ENCODE measurements at places on chromosomes 12 and 14. TPM values are rescaled to one million over a fixed set of nuclear protein-coding genes. Genes with fewer than 3 reads are reported as not detected.
A peak's percentile ranks its signal among the peaks of the same experiment; 100 is the strongest.

Gene SIRT4
- 8.6 TPM for total RNA-seq

Gene CHGA
- total RNA-seq: not detected

Gene BLTP3B
- total RNA-seq: 9.3 TPM

Gene EIF4B
- total RNA-seq: 434 TPM

GRCh38 chr12:45742590-45742989, 13.1 kb downstream of the ARID2 start:
- no peak for DNase-seq

- no peak for DNase-seq
Measured at GRCh38 chr12:6758506-6759095, 5.7 kb upstream of the MLF2 start.

DNA sequence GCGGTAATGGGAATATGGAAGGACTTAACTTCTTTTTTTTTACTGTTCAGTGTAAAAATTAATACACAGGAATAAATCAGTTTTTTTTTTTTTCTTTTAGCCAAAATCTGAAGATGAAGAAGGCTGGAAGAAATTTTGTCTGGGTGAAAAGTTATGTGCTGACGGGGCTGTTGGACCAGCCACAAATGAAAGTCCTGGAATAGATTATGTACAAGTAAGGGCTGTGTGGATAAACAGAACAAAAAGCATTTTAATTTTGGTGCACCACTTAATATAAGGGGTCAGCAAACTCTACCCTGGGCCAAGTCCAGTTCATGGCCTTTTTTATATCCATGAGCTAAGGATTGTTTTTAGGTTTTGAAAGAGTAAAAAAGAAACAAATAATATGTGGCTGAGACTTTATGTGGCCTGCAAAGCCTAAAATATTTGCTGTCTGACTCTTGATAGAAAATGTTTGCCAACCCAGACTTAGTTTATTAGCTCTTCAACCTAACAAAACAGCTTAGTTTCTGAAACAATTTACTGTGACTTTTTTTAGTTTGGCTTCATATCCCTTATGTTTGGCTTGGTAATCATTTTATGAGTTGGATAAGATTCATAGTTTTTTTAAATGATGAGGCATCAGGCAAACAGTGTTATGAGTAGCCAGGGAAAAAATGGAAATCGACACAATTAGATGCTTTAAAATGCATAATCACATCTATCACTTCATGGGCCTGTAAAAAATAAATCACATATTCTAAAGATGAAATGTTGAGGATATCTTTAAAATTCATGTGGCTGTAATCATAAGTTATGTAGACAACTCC, 8.4 kb downstream of the GEMIN2 start:
- DNase-seq: no peak

DNA sequence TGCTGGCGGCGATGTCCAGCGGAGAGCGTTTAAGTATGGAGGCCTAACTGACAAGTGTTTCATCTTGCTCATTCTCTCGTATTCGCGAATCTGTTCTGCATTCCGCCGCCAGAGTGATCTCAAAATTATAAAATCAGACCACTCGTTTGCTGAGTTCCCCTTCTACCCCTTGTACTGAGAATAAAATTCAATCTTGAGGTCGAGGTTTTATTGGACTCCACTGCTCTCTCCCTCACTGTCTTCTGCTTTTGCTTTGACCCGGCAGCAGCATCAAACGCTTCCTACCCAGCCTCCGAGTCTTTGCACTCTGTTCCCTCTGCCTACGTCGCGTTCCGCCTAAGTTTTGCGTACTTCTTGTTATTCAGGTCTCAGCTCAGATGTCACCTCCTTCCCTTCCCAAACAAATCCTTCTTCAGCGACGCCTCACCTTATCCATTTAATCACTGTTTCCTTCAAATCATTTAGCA, 462 bp downstream of the KNTC1 start:
- DNase-seq: no peak

GRCh38 chr12:104569346-104570173, 112.8 kb downstream of the CHST11 start:
- DNase-seq: peak; percentile 47

DNA sequence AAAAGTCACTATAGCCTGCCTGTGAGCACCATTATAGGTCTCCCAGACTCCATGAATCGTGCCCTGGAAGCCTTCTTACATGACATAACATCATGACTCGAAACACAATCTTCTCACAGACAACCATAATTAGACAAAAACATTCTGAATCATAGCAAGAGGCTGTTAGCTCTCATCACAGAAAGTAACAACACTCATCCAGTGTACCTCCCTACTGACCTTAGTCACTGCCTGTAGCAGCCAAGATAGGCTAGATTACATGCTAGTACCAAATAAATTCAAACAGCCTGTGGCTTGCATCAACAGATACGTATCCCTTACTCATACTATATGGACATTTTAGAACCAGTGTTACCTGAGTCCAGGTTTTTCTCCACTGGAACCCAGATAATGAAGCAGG, 663.8 kb upstream of the FOXG1 start:
- no peak for DNase-seq

DNA sequence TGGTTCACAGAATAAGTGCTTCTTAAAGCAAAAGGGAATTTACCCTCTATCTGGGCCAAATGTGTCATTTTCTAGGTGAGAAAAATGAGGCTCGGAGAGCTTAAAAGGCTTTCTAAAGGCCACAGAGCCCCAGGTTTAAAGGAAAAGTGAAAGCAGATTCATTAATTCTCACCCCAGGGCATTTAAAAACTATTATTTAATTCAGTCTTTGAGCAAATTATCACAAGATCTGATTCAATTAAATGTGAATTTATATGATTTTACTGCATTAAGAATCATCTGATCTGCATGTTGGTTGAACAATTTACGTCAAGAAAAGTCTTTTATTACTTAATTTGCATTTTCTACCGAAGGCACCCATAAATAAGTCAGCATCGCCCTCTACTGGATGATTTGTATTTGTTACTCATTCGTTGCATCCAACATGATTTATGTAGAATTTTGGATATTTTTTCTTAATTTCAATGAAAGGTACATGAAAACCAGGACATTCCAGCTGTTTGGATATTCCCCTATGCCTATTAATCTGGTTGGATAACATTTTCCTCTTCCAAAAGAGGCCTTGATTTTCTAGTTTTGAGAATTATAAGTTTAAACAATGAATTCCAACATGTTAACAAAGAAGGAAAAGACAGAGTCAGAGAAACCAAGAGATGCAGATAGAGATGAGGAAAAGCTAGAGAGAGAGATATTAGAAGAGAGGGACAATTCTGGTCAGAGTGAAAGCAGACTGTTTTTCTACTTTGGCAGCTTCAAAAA, 19.1 kb upstream of the DHRS7 start:
- DNase-seq: no peak

DNA sequence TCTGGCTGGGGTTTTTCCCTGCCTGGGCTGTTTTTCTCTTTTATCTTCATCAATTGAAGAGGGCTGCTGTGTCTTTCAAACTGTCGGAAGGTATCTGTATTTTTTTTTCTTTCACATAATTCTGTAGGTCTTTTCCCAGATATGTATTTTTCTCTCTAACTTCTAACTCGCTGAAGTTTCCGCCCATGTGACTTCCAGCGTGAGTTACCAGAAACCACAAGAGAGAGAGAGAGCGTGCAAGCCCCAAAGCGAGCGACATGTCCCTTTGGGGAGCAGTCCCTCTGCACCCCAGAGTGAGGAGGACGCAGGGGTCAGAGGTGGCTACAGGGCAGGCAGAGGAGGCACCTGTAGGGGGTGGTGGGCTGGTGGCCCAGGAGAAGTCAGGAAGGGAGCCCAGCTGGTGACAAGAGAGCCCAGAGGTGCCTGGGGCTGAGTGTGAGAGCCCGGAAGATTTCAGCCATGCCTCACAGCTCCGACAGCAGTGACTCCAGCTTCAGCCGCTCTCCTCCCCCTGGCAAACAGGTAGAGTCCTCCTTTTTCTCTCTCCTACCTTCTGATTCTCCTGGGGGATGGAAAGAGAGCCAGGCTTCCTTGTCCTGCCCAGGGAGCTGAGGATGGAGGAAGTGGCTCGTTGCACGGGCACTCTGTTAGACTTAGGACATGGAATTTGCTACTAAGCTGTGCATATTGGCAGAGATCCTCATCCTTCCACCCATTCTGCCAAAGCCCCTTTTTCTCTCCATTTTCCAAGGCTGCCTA, at the start of gene BATF:
Gene BATF, plus strand, starts transcription at position 246 of the 759 bp plus-strand sequence. Its CDS starts 214 bp downstream, at position 460.
- DNase-seq: no peak

GRCh38 chr12:89243771-89244170, 108.5 kb downstream of the DUSP6 start:
- no peak for DNase-seq

DNA sequence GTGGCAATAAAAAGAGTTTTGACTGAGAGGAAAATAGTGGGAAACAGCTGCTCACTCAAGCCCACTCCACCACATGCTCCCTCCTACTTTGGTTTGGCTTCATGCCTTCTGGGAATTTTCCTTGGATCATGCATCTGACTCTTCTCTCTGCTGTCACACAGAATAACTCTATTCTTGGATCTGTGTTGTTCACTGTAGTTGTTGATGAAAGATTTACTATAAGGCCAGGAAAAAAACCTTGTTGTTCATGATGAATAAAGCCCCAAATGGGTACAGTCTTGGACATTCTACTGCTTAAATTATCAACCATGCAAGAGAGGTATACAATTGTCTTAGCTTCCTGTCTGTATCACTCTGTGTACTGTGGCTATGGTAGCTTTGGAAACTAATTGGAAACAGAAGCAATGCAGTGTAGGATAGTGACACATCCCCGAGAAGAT, 70.5 kb downstream of the TMX1 start:
- no peak for DNase-seq

DNA sequence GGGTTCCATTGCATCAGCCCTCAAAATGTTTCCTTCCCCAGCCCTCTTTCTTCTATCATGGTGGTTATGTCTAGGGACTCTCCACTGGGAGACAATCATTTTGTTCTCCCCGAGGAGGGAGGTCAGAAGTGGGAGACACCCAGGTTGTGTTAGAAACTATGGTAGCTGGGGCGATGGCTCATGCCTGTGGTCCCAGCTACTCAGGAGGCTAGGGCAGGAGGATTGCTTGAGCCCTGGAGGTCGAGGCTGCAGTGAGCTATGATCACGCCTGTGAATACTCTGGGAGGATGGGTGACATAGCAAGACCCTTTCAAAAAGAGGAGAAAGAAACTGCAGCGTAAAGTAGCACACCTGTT, 13.0 kb upstream of the LRRC23 start:
- peak; percentile 1 for DNase-seq

DNA sequence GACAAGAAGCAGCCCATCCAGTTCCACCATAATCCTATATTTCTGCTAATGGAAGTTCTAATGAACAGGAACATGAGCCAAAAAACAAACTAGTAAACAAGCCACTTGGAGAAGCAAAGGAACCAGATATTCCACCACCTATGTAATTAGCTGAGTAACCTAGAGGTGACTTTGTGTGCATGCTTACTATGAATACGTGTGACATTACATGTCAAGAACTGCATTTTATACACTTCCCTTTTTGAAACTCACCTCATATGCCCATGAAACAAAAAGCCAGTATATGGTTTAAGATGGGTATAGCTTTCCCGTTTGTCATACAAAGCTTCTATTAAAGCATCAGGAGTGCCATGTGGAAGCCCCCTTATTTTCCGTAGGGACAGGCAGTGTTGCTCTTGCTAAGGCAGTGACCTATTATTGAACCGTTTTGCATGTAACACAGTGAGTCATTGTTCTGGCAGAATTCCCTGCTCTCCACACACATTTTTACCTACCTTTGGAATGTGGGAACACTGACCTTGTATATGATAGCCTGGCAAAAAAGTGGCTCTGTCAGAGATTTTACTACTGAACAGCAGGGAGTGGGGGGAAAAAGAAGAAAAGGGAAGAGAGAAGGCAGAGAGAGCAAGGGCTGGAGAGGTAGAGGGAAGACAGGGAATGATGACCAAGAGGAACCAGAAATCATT, 34.8 kb upstream of the FRMD6 start:
- no peak for DNase-seq

DNA sequence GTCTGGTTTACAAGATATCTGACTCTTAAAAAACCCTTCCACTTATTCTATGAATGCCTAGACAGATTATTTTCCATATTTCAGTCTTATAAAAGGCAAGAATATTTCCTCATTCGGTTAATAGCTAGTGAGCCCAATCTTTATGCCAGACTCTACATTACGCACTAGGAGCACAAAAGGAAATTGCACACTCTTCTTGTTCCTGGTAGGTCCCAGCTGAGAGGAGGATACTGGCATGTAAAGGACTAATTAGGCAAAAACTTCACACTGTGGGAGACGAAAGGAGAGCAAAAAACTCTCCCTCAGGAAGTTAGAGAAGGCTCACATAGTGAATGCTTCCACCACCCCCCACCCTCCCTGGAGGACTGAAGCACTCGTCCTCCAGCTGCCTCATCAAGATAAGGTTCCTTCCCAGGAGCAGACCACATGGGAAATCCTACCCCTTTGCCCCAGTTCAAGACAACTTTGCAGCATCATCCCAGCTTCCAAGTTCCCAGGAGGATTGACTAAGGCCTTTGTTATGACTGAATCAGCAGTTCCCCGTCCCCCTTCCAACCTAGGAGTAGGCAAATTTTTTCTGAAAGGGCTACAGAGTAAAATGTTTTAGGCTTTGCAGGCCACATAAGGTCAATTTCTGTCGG, 14.5 kb downstream of the CAPZA3 start:
- DNase-seq: peak; percentile 54

DNA sequence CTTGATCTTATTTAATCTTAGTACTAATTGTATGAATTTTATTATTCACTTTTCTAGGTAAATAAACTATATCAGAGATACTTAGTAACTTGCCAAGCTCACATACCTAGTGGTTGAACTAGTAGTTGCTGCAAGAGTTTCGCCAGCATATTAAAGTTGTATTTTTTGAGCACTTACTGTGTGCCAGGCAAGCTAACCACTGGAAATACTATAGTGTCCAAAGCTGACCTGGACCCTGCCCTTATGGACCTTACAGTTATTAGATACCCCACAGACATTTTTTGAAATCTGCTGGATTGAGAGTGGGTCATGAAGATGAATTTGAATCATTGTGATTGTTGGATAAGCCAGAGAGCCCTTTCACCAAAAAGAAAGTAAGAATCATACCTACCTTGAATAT, 125.0 kb downstream of the RAD51B start:
- no peak for DNase-seq

GRCh38 chr14:24098927-24099813, 5.1 kb downstream of the PCK2 start:
- DNase-seq: no peak

DNA sequence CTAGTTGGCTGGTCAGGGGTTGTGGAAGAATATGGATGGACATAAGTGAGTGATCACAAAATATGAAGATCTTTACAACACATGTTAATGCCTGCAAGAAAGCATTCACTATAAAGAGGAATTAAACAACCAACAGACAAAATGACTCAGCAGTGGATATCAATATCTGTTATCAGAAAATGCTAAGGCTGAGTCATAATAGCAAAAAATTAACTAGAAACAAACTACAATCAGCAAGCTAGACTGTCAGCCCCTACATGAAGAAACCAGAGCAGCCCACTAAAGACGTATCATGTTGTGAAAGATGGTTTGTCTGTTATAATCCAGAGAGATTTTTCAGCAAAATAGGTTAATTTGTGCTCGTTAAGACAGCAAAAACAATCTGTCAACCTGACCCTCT, 472.9 kb downstream of the NELL2 start:
- DNase-seq: no peak
